ENCODE measurements at places on chromosomes 1 and 21.

- peak; percentile 92 for DNase-seq
Observed at GRCh38 chr21:25501996-25502665, 105.2 kb downstream of the MRPL39 start.

GRCh38 chr1:186178426-186179043 lies 196.5 kb downstream of the TPR start:
- no peak for DNase-seq

- no peak for DNase-seq
Observed at GRCh38 chr1:9836632-9836960, 12.8 kb upstream of the CLSTN1 start.

DNA sequence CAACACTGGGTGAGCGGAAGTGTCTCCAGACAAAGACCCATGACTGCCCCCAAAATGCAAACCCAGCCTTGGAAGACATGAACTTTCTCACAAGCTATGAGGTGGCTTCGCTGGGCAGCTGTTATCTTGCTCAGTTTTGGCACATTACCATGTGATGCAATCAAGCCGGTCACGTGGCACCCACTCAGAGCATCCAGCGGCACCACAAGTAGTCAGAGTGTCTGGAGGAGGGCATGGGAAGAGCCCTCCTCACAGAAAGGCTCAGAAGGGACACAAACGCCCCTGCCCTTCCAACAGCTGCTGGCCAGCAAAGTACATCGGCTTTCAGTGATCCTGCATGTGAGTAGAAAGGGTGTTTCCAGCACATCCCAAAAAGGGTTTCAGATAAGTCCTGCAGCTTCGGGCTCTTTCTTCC lies 145.5 kb upstream of the IRF2BP2 start:
- DNase-seq: peak; percentile 74

- DNase-seq: no peak
Observed at GRCh38 chr21:27112186-27112585, 145.3 kb upstream of the ADAMTS5 start.

DNA sequence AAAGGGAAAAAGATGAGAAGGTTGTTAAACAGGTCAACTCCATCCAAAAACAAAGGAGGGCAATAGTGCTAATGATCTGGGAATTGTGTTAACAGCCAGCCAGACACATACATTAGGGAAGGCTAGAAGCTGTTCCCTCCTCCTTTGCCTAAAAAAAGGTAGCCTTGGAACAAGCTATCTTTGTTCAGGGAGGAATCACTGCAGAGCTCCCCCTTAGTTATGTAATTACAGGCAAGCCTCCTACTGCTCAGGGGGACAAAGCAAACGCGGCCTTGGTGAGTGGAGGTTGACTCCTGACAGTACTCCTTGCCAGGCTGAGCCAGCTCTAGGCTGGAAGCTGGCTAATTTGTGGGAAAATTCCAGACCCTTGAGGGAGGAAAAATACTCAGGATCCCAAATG lies 97.6 kb downstream of the VAV3 start:
- no peak for DNase-seq

DNA sequence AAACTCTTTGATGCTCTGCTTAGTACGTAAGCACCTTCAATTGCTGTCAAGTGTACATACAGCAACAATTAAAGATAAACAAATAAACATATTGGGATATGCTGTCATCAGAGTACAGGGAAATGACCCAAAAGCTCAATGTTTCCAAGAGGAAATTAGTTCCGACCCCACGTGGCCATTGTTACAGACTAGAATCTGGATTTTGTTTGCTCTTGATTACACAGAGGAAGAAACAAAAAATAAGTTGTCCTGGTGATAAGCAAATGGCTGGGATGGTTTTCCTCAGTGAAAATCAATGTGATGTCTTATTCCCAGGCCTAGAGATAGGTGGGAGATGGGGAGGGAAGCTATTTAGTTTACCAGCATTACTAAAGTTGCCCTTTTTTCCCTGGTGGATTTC lies 113.0 kb upstream of the UBE2U start:
- DNase-seq: no peak

GRCh38 chr1:112255080-112255479 lies 140.9 kb upstream of the CTTNBP2NL start:
- DNase-seq: no peak

- no peak for DNase-seq
Observed at GRCh38 chr1:112991402-112992120, 35.6 kb upstream of the SLC16A1 start.

GRCh38 chr1:76868154-76868882 lies 1.0 kb downstream of the ST6GALNAC5 start:
- DNase-seq: no peak

GRCh38 chr21:26845066-26845758 lies at the start of gene ADAMTS1:
Gene ADAMTS1, minus strand, starts transcription at chr21:26845409. Its CDS starts 455 bp downstream, at chr21:26844954.
- DNase-seq: peak; percentile 63

- DNase-seq: no peak
Observed at GRCh38 chr1:30788580-30789387, 31.2 kb upstream of the LAPTM5 start.

DNA sequence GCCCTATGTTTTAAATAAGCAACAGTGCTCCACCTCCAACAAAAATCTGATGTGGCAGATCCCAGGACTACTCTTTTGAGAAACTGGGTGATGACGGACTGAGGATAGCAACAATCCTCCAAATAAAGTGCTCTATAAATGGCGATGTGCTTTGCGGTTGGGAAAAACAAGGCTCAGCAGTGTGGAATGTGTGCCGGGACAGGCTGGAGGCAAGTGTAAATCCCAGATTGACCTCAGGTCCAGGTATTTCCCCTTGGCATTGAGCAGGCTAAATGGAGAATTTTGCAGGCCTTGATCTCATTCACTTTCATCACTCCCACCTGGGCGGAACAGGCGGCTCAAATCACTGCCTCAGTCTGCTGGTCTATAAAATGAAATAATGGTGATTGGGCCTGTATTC lies 35.1 kb downstream of the LRRC42 start:
- DNase-seq: no peak

DNA sequence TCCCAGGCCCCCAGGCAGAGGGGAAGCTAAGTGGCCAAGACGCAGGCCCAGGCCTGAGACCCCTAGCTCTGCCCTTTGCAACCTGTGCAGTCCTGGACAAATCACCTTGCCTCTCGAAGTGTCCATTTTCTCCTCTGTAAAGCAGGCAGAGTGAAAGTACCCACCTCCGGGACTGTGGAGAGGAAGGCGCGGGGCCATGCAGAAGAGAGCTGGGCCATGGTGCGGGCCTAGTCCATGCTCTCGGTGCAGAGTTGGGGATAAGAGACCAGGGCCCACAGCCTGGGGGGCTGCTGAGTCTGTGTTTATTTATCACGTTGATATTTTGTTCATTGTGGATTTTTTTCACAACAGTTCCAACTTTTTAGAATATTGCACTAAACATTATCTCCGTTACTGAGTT lies 160.2 kb upstream of the VAMP3 start:
- DNase-seq: no peak

DNA sequence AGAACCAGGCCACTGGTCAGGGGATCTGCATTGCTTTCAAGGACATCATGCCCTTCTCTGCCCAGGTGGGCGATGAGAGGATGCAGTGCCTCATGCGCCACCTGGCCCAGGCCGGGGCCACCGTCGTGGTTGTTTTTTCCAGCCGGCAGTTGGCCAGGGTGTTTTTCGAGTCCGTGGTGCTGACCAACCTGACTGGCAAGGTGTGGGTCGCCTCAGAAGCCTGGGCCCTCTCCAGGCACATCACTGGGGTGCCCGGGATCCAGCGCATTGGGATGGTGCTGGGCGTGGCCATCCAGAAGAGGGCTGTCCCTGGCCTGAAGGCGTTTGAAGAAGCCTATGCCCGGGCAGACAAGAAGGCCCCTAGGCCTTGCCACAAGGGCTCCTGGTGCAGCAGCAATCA lies 5.0 kb upstream of the ZBTB48 start:
- no peak for DNase-seq

- no peak for DNase-seq
Observed at GRCh38 chr1:222736972-222737371, at the start of gene FAM177B. Gene FAM177B, plus strand, starts transcription at chr1:222737202. Its CDS starts 9,344 bp downstream, at chr1:222746546.

DNA sequence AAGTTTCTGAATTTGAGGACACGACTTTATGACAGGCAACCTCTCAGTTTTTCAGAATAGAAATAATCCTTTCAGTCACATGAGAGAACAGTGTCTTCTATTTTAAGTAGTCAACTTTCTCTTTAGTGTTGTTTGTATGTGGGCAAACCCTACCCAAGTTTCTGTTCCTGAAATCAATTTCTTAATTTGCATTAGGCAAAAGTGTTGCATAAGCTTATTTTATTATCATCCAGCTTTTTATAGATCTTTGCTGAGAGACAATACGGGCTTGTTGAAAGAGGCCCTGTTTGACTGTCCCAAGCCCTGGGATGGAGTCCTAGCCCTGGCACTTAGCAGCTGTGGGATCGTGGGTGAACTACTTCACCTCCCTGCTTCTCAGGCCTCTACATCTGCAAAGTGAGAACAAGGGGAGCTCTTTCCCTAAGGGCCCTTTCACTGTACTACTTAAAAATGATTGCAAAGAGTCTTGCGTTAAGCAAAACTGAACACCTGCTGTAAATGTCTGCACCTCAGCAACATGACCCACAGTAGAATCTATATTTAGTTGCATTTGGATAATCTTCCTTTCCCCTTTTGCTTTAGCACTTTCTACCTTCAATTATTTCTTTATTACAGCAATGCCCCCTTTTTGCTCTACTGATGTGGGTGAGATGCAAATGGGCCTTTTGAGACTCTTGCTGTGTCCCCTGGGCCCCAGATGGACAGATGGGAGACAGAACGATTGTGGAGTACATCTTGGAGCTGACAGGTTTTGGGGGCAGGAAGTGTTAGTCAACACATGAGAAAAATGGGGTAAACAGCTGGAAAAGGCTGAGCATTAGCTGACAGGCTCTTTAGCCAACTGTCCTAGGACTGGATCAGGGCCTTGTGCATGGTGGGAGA lies 41.0 kb upstream of the SCAF4 start:
- DNase-seq: no peak

- DNase-seq: peak; percentile 9
Observed at GRCh38 chr1:80217377-80217986, 1211.0 kb upstream of the ADGRL4 start.

DNA sequence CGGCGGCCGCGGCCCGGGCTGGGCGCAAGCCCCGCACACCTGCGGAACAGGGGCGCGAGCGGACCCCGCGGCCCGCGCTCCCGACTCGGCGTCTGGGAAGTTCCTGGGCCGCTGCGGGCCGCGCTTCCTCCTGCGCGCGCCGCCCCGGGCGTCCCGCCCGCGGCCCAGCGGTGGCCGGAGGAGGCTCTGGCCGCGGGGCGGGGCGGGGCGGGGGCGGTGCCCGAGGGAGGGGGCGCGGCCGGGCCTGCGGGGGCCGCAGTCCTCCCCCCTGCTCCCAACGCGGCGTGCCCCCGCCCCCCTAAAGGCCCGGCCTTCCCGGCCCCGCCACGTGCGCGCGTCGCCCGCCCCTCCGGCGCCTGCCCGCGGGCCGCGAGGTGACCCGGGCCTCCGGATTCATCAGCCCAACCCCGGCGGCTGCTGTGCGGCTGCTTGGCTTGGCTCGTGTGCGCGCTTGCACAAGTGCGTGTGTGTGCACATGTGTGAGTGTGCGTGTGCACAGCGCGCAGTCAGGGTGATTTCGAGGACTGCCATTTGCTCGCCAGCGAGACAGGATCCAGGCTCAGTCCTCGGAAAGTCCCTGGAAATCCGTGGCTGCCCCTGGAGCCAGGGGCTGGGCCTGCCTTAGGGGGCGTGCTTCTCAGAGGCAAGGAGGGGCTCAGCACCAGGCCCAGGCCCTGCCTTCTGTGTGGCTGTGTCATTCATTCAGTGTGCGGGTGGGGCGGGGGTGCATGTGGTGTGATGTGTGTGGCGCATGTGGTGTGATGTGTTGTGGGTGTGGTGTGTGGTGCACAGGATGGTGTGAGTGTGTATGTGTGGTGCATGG lies at the start of gene C2CD2:
Gene C2CD2, minus strand, starts transcription at position 188 of the 823 bp plus-strand sequence. CDS start 370 bp downstream, outside the sequence.
- peak; percentile 51 for DNase-seq

GRCh38 chr1:5757187-5757805 lies 234.9 kb downstream of the NPHP4 start:
- no peak for DNase-seq
